Left renal pelvis (tissue), 4 donors: ENCODE measurements at places on chromosomes 5 and 9. TPM values are rescaled to one million over a fixed set of nuclear protein-coding genes. Genes with fewer than 3 reads are reported as not detected.

C1QTNF2 gene
- 2.2 TPM for polyA plus RNA-seq

ARHGEF39 gene
- polyA plus RNA-seq: 9.9 TPM

ROR2 gene
- 19.4 TPM for polyA plus RNA-seq

GARIN3 gene
- polyA plus RNA-seq: not detected

NPR2 gene
- 27.1 TPM for polyA plus RNA-seq
